ENCODE measurements at places on chromosomes 7 and 10.

DNA sequence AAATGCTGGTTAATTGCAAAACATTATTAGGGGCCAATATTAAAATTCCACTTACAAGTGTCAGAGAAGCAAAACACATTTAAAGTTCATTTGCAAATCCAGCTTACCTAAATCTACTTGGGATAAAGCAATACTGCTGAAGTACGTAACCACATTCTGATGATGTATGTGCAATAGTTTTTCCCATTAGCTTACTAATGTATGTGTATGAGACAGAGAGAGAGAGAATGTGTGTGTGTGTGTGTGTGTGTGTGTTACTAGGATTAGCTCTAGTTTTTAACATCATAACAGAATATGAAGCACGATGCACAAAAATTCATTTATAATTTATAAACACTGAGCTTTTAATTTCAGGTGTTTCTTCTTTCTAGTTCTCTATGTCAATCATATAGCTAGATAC, 1074.2 kb upstream of the C7orf33 start:
- no peak for DNase-seq

- DNase-seq, result no peak
These were observed 5.8 kb downstream of the CTBP2 start for GRCh38 chr10:125154529-125154928.

GRCh38 chr10:32033171-32033570, 23.1 kb downstream of the KIF5B start:
- DNase-seq, result no peak

- no peak for DNase-seq
These were observed 165.4 kb downstream of the BMPER start for GRCh38 chr7:34070511-34071323.

DNA sequence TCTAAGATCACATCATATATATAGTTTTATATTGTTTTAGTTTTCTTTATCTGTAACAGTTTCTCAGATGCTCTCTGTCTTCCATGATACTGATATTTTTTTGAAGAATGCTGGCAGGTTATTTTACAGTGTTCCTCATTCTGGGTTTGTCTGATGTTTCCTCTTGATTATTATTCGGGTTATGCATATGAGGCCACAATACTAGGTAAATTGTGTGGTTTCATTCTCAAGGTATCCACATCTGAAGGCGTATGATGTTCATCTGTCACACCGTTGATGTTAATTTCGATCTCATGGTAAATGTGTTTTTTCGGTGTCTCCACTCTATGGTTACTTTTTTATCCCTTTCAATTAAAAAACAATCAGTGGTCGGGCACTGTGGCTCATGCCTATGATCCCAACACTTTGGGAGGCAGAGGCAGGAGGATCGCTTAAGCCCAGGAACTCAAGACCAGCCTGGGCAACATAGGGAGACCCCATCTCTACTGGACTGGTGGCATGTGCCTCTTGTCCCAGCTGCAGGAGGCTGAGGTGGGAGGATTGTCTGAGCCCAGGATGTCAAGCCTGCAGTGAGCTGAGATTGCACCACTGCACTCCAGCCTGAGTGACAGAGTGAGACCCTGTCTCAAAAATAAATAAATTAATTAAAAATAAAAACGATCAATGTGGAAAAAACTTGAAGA, 108.9 kb downstream of the TPST1 start:
- DNase-seq, result no peak

DNA sequence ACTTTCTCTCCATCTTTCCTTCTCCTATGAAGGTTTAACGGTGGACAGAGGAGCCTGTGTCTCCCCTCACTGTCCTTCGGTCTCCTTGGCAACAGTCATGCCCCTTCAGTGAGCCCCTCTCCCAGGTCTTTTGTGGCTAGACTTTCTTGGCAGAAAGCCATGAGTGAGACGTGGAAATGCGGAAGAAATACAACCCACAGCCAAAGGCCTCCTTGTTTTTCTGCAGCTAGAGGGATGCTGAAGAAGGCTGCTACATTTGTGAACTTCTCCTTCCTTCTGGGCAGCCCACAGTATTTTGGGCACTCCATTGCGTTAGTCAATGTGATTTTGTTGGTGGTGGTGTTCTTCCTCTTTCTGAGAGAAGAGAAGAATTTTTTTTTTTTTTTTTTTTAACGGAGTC, 333.7 kb upstream of the PODXL start:
- no peak for DNase-seq

DNA sequence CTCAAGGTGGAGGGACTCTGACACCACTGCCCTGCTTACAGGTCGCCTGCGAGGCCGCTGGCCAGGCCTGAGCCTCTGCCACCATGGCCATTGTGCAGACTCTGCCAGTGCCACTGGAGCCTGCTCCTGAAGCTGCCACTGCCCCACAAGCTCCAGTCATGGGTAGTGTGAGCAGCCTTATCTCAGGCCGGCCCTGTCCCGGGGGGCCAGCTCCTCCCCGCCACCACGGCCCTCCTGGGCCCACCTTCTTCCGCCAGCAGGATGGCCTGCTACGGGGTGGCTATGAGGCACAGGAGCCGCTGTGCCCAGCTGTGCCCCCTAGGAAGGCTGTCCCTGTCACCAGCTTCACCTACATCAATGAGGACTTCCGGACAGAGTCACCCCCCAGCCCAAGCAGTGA, 2.8 kb downstream of the LZTS2 start:
- no peak for DNase-seq

DNA sequence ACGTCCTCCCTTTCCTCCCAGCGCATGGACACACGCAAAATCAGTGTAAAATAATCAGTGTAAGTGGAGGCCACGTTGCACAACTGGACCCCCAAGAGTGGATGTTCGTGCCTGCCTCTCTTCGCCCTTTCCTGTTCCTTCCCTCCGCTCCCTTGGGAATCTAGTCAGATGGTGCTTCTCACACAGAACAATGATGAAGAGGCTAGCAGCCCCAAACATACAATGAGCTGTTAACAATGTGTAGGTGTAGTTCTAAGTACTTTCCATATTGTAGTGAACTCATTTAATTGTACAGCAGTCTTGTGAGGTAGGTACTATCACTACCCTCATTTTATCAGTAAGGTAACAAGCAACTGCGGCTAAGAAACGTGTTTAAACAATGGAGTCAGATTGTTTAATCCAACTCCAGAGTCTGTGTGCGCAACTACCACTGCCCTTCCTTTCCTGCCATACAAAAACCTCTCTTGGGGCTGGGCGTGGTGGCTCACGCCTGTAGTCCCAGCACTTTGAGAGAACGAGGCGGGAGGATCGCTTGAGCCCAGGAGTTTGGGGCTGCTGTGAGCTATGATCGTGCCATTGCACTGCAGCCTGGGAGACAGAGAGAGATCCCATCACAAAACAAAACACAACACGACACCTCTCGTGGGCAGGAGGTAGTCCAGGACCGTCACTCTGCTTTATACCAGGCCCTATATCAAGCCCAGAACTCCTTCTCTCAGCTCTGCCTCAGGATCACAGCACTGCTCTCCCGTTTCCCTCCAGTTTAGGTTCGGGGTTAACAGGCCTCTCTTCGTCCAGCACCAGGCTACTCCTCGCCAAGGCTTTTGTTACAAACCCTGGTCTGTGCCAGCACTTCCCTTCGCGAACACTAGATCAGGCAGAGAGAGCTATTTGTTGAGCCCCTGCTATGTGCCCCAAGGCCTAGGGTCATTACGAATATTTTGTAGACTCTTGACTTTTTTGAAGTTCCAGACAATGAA, 1.1 kb downstream of the FKBP9 start:
- no peak for DNase-seq

GRCh38 chr10:29877793-29878491, 181.4 kb downstream of the JCAD start:
- DNase-seq, result no peak

All from caudate nucleus (tissue), 63 donors.